ENCODE measurements at places on chromosomes 6 and 20.

DNA sequence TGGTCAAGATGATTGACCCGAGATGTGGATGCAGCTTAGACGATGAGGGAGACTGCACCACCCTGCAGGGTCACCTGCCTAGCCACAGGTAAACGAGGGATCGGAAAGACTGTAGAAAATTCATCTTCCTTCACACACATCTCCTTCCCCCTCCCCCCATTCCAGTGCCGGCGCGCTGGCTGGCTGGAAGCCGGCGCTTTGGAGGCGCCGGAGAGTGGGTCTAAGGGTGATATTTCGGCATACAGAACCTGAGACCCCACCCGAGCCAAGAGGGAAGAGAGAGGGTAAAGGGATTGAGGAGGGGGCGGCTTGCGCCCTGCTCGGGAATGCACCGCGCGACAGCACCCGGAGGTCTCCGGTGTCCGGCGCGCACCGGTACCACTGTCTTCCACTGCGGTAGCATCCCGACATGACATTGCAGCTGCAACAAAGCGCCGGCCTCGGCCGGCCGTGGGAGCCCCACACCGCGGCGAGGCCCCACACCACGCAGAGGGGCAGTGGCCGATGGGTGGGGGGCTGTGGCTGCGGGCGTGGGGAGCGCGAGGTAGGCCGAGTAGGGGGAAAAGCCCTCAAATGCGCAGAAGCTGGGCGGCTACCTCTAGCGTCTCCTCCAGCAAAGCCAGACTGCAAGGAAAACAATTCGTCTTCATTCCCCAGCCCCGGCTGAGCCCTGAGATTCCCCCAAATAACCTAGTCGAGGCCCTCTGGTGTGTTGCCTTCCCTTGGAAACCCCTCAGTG is 984 bp downstream of the TNFRSF21 start:
- no peak for DNase-seq

GRCh38 chr6:48194596-48195295 is 83.7 kb upstream of the PTCHD4 start:
- no peak for DNase-seq

DNA sequence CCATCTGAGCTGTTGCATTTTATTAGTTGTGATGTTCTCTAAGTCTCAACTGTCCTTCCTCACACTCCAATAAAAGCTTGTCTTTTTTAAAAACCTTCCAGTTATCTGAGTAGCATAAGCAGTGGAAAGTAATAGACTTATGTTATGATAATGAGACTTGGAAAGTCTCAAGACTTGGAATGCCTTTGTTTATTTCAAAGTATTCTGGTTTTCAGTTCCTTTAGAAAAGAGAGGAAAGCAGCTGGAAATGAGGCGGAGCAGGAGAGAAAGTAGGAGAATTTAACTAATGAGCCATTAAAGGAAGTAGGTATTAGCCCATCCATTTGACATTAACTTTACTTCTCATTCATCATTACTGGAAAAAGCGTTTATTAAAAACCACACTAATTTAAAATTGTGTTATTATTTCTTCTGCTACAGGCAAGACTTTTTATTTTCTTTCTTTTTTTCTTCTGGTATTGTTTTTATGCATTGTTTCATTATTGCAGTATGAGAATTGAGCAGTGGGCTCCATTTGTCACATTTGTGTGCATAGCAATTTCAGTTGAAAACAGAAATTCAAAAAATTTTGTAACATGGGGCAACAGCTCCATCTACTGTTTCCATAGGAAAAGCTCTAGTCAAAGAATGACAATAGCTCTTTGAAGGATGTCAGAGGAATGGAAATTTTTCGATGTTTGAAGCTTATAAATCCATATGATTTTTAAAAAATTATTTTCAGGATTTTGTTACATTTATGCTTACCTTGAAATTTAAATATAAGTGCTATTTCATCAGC is 194.8 kb downstream of the COL9A1 start:
- DNase-seq, result peak; percentile 2

- DNase-seq, result no peak
These were observed 143.9 kb downstream of the BCAS1 start for GRCh38 chr20:53926428-53927028.

GRCh38 chr6:45156075-45156474 is 172.1 kb upstream of the RUNX2 start:
- DNase-seq, result peak; percentile 46

- peak; percentile 36 for DNase-seq
These were observed 19.3 kb upstream of the WFDC2 start for GRCh38 chr20:45450097-45450818.

GRCh38 chr20:50605136-50605535 is 86.2 kb downstream of the RIPOR3 start:
- no peak for DNase-seq

- DNase-seq, result no peak
These were observed 237.1 kb downstream of the TBC1D7 start for GRCh38 chr6:13091192-13091591.

GRCh38 chr6:167099707-167100106 is 23.2 kb upstream of the CCR6 start:
- no peak for DNase-seq

GRCh38 chr6:37674161-37674560 is 23.5 kb downstream of the MDGA1 start:
- no peak for DNase-seq

DNA sequence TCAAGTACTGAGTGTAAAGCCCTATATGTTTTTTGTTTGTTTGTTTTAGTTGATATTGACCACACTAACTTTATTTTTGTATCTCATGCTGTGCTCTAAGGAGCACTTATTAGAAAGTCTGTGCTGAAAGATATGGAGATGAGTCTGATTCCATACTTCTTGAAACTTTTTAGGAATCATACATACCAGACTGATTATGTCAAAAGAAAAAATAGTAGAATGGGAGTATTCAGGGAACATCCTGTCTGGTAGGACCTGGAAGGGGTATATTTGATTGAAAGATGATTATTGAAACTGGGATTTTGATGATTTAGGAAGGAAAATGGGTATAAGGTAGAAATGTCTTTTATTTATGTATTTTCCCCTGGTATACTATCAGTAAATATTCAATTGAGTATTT is 111.4 kb downstream of the QKI start:
- DNase-seq, result no peak

- DNase-seq, result no peak
These were observed 295.5 kb upstream of the HS3ST5 start for GRCh38 chr6:114638341-114638740.

Measured in CD4-positive, alpha-beta T cell treated with Interleukin-6 at 100 ng/mL for 8 hours (primary cell).